ENCODE measurements at places on chromosomes 13 and 19. TPM values are rescaled to one million over a fixed set of nuclear protein-coding genes. Genes with fewer than 3 reads are reported as not detected.

- DNase-seq, result no peak
Observed at GRCh38 chr19:50858886-50859285, 4.2 kb downstream of the KLK3 start.

DNA sequence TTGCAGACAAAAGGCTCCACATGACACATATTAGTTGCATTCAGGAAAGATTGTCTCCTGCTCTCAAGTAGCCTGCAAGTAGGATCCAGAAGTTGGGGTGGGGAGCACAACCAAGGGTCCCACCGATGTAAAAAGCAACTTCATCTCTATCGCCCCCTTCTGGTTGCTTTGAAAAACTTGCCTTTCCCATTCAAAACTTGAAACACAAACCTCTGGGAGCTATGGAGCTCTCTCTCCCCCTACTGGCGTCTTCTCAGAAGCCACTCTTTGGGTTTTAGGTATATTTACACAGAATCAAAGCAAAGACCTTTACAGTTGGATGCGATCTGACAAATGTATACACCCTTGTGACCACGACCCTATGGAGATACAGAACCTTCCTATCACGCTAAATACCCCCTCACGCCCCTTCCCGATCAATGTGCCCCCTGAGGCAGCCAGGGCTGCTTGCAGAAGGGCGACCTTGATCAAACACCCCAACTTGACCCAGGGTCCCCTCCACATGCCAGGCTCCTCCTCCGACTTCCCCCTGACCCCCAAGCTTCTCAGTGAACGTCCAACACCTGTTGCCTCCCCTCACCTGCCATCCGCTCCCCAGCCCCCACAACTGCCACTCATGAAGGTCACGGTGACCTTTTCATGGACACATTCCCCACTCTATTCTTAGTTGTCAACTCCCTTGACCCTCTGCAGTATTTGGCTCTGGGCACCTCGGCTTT lies 10.1 kb downstream of the NOSIP start:
- peak; percentile 73 for DNase-seq

DNA sequence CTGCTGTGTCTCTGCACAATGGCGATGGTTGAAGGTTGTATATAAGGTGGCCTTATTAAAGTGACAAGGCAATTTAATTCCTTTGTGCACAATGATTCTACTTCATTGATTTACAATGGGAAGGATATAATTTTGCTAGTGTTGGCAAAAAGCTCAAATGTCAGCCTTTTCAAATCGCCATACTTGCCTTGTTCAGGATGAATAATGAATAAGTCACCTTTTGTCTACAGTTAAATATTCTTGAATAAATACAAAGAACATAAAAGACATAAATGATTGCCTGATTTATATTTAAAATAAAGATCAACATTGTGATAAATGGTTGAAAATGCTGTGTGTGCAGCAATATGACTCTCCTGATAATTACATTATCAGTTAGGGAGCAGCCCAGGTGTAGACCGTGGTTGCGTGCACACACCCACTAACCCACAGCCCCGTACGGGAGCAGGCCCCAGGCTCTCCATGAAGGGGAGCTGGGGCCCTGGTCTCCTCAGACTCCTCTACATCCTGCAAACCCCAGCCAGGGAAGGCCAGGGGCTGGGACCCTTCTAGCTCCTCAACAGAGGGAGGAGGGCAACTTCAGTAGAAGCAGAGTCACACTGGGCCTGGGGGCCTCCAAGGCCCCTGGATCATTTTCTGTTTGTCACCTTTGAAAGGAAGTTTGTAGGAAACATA lies 64.9 kb downstream of the TEX29 start:
- no peak for DNase-seq

DNA sequence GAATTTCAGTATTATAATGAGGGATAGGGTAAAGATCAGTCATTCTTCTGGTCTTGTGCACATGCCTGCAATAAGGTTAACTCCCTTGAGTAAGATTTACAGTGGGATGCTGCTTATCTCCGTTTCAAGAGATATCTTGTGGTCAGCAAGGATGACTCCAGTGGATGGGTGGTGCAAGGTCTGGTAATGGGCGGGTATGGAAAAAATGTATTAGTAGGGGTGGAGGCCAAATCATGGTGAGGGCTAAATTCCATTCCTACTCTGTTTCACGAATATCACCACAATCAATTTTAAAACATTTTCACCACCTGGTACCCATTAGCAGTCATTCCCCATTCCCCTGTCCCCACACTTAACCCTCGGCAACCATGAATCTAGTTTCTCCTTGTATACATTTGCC lies 40.6 kb downstream of the CCDC122 start:
- peak; percentile 61 for DNase-seq

The CCNA1 gene
- not detected for total RNA-seq

DNA sequence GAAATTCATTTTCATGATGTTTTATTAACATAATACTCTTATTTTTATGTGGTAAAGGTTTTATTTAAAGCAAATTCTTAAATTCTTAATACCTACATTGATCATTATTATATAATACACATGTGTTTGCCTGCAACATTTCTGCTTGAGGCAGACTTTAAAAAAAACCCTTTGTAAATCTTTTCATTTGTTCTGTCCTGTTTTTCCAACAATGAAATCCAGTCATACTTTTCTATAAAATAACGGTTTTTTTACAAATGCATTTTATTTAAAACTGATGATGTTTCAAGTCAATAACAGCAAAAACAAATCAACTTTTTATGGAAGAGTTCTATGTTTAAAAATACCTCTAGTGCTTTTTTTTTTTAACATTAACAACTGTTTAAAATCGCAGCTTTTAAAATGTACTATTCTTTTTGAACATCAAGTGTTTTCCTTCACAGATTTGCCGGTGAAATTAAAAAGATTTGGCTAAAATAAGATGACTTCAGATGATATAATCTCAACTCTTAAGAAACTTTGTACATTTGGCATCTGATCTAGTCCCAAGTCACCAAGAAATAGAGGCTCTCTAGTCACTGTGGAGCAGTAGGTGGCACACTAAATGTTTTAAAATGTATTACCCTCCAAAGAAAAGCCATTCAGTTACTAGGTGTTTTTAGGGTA lies 5.1 kb downstream of the POU4F1 start:
- DNase-seq, result no peak

DNA sequence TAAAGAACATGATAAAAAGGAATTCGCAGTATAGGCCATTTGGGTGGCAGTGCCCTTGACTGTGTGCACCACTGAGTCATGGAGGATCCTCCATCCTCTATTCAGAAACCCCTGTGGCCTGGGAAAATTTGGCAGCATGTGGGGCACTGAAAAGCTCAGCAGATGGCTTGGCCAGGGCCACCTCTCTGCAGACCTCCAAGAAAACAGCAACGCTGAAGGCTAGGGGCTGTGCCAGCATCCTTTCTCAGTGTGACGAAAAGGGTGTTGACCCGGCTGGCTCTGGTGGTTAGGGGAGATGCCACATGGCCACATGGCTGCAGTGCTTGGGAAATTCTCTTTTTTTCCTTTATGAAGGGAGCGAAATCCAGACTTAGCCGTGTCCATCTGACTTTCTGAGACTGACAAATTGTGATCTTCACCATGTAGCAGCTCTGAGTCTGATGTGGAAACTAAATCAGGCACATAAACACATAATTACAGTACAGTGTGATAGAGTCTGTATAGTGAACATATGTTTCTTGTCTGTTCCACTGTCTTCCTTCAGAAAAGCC lies 178.0 kb downstream of the KCTD12 start:
- DNase-seq, result no peak

DNA sequence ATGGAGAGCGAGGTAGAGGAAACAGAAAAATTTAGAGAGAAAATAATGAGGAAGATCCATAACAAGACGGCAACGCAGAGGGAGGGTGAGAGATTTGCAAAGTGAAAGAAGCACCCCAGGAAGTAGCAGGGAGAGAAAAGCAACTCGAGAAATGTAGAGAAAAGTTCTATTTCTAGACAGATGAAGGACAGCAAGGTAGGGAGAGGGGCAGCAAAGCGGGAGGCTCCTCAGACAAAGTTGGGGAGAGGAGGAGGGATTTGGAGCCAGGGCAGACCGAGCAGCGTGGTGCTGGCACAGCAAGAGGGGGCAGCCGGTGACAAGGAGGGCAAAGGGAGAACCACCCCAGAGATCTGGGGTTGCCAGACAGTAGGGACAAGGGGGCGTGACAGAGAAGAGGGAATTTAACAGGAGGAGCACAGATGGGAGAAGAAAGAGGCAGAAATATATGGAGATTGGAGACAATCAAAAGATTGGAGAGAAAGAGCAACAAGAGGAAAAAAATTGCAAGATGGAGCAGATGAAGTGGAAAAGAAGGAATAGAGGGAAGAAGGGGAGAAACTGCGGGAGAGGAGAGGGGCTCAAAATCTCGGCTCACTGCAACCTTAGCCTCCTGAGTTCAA lies 989 bp downstream of the ZNF766 start:
- DNase-seq, result peak; percentile 5

DNA sequence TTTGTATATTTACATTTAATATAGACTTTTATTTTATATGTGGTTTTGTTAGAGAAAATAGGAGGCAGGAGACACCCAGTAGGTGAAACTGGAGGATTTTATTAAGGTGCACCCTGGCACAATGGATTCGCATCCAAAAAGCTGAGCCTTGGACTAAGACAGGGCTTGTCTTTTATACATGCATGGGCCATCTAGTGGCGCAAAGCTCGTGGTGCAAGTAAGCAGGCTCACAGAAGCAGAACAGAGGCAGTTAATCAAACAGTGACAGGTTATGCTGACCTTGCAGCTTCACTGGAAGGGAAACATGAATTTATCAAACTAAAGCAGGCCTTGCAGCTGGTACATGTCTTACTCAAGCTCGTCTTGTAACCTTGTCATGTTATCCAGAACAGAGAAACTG lies 58.8 kb upstream of the ZNF681 start:
- DNase-seq, result peak; percentile 4

- no peak for DNase-seq
Observed at GRCh38 chr13:68676513-68677115, 1431.0 kb upstream of the ATXN8OS start.

GRCh38 chr19:16676101-16676798 lies 15.3 kb downstream of the TMEM38A start:
- DNase-seq, result no peak

The ENOX1 gene
- 2.6 TPM for total RNA-seq

The PSG11 gene
- 0.55 TPM for total RNA-seq

The SHKBP1 gene
- 89.3 TPM for total RNA-seq

- no peak for DNase-seq
Observed at GRCh38 chr19:18289471-18290301, 8.3 kb upstream of the JUND start.

- DNase-seq, result no peak
Observed at GRCh38 chr13:106804991-106805390, 237.1 kb upstream of the ARGLU1 start.

DNA sequence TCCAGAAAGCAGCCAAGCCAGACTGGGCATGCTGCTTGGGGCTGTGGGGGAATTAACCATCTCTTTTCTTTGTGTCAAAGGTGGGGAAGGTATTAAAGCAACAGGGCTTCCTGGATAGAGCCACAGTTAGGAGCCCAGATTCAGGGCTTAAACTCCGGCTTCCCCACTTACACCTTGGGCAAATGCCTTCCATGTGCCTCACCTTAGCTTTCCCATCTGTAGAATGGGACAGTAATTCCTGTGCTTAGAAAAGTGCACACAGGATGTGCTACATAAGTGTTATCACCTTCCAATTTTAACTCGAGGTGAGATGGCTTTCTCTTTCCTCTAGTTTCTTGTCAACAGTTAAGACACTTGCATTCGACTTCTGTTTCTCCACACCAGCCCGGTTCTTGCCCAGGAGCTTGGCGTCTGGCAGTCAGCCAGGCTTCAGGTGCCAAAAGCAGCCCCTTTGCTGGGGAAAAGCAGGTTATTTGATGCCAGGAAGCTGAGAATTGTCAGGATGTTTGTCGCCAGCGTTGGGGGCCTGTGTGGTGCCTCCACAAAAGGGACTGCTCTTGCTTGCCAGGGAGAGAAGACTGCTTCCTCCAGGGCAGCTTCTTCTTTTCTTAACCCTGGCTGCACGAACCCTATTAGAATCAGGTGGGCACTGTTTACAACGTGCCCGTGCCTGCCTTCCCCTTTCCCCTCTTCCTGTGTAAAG lies 79.2 kb downstream of the SIPA1L3 start:
- no peak for DNase-seq

GRCh38 chr13:52405369-52405766 lies 604 bp downstream of the THSD1 start:
- DNase-seq, result no peak

DNA sequence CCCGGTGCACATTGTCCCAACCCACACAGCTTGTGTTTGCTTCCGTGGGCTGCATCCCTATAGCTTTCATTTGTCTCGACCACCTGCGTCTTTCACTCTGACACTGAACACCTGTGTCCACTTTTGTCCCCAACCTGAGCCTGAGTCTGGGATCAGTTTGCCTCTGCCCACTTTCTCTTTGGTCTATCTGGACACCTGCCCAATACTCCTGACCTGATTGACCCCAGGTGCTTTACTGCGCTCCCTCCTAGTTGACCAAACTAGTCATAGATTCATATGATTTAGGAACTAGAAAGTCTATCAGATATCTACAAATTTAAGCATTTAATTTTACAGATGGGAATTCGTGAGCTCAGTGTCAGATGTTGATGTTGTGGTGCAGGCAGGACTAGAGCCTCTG lies 209.9 kb downstream of the DCT start:
- DNase-seq, result no peak

GRCh38 chr19:48170817-48171347 lies 402 bp downstream of the ZSWIM9 start:
- DNase-seq, result no peak

DNA sequence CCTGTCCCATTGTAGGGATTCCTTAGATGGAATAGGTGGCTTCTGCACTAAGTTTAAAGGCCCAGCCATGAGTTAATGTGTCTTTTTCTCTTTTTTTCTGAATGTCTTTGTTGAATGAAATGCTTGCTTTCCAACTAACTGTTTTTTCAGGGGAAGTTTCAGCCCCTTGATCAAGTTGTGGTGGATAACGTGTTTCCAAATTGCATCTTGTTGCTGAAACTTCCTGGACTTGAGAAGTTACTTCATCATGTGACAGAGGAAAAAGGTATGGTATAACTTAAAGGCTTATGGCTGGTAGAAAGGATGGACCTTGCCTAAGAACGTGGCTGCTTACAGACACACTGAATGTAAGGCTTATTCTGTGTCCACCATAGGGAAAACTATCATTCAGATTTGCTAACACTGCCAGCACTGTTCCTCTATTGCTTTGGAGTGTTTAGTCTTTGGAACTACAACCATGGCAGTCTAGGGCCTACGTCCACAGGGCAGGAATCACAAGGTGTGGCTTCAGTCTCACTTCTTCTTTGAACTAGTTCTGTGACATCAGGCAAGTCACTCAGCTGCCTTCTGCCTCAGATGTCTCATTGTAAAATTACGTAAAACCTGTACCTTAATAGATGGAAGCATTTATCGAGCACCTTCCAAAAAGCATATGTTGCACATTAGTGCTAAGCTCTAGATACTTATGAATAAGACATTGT lies 25.3 kb downstream of the RNASEH2B start:
- DNase-seq, result no peak

- no peak for DNase-seq
Observed at GRCh38 chr13:101714195-101714594, 261.7 kb downstream of the ITGBL1 start.

The TMEM147 gene
- 115 TPM for total RNA-seq

Data from HFFc6 (cell line).